ENCODE measurements at places on chromosomes 7 and 10.

GRCh38 chr10:76981251-76981650, 656.4 kb downstream of the KCNMA1 start:
- DNase-seq, result no peak

- no peak for DNase-seq
These were observed 2.5 kb downstream of the RGS10 start for GRCh38 chr10:119540038-119540437.

GRCh38 chr10:101330631-101331225, 23.2 kb upstream of the BTRC start:
- no peak for DNase-seq

DNA sequence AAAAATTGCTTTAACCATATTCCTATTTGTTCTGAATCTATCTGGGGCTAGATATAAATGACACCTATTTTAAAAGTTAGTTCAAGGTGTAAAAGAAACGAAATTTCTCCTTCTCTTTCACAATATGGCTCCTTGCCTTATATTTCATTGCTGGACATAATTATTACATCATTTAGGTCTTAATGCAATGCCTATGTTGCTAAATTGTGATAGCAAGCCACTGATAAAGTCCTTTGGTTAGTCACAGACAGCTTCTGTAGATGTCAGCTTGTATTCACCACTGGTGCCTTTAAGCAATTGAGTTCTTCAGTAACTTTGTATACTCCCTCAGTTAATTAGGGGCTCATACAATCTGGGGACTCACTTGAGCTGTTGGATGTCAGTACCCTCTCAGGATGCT, 1236.6 kb downstream of the GATA3 start:
- DNase-seq, result no peak

DNA sequence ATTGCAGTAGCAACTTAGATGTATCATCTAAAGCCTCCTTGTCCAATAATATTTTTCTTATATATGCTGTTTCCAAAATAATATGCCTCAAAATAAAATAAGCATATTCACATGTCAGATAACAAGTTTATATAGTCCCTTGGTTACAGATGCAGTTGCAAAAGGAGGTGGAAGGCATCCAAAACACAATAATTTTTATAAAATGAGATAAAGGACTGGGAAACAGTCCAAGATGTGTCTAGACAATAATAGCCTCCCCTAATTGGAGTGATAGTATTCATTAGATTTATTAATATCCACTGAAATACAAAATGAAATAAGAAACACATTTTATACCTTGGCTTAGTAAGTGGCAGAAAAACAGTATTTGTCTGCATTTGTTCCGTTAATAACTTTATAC, 30.3 kb downstream of the BCAP29 start:
- DNase-seq, result no peak

- DNase-seq, result no peak
These were observed 53.1 kb upstream of the CHST15 start for GRCh38 chr10:124146483-124146882.

GRCh38 chr10:32028710-32029109, 27.5 kb downstream of the KIF5B start:
- DNase-seq, result no peak

DNA sequence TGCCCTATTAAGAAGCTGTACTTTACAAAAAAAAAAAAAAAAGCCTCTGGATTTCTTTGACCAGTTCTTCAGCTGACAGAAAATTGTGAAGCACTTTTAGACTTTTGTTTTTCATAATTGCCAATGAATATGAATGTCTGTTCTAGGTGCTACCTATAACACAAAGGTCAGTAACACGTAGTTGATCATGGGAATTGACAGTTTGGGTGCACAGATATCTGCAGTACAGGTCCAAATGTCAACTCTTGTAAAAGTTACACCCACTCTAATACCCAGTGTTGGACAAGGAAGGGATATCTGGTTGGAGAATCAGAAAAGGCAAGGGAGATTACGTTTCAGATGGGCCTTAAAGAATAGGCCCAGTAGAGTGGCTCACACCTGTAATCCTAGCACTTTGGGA, 1.8 kb downstream of the REEP3 start:
- no peak for DNase-seq

DNA sequence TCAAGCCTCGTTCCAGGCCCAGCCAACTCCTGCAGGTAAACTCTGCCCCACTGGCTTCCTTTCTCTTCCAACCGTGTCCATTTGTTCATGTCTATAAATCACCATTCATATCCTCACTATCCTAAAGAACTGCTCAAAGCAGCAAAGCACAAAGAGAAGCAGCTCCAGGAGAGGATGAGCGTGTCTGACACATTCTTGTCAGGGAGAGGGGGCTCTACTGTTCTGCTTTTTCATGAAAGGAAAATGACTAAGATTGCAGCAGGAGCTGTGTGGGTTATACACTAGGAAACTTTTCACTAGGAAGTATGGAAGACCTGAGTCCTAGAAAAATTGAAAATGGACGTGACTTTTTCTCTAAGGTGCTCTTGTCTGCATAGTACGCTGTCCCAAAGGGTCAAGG, 16.7 kb downstream of the AGFG2 start:
- no peak for DNase-seq

DNA sequence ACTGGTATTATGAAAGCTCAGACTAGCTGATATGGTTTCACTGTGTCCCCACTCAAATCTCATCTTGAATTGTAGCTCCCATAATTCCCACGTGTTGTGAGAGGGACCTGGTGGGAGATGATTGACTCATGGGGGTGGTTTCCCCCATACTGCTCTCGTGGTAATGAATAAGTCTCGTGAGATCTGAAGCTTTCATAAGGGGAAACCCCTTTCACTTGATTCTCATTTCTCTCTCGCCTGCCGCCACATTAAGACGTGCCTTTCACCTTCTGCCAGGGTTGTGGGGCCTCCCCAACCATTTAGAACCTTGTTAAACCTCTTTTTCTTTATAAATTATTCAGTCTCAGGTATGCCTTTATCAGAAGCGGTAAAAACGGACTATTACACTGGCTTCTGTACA, 40.3 kb downstream of the COL13A1 start:
- DNase-seq, result no peak

DNA sequence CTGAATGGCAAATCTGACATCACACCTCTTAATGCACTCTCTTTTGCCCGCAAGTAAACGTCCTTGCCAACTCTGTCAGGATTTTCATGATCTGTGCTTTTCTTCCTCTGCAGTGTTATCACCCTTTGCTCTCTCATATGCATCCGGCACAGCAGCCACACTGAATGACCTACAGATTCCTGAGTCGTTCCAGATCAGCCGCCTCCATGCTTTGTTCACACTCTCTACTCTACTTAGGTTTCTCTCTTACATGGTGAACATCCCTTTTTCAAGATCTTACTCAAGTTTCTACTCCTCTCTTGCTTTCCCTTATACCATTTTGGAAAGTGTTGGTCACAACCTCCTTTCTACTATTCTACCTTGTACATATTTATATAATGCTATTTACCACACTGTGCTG, 127.7 kb upstream of the AOAH start:
- DNase-seq, result no peak

DNA sequence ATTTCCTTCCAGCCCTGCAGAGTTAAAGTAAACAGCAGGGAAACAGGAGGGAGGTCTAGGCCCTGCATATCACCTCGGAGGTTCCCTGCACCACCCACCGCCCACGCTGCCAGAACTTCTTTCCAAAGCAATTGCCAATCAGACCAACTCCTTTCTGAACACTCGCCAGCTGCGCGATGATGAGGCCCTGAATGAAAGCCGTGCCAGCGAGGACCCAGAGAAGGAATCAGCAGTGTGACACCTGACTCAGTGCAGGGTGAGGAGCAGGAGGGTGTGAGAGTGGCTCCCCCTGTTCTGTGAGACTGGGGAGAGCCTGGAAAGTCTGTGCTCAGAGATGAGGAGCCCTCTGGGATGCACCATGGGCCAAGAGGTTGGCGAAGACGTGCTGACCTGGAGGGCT, 3.3 kb upstream of the TCERG1L start:
- DNase-seq, result no peak

DNA sequence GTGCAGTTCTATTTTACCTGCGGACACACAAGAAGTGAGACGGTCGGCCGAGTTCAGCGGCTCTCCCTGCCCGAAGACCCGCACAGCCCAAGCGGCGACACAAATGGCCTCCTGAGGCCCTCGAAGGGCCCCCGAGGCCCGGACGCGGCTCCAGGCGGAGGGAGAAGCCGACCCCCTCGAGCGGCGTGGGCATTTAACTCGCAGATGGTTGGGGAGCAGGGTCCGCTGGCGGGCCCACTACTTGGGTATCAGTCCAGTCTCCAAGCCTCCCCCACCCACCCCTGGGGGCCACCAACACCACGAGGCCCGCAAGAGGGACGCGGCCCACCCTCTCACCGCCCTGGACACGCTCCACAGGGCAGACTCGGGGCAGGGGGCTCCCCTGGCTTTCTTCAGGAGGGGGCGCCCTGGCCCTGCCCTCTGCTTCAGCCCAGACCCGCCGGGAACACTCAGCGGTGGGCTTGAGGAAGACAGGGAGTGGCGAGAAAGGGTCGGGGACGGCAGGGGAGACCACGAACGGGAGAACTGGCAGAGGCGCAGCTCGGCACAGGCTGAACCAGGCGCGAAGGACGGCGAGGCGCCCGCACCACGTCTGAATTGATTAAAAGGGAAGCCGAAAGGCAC, 1.7 kb downstream of the IGF2BP3 start:
- DNase-seq, result peak; percentile 69

- DNase-seq, result no peak
These were observed 19.6 kb downstream of the FRMPD2 start for GRCh38 chr10:48254750-48255512.

Measured in large intestine (tissue), 12 donors.